ENCODE measurements at places on chromosomes 2 and 18.

DNA sequence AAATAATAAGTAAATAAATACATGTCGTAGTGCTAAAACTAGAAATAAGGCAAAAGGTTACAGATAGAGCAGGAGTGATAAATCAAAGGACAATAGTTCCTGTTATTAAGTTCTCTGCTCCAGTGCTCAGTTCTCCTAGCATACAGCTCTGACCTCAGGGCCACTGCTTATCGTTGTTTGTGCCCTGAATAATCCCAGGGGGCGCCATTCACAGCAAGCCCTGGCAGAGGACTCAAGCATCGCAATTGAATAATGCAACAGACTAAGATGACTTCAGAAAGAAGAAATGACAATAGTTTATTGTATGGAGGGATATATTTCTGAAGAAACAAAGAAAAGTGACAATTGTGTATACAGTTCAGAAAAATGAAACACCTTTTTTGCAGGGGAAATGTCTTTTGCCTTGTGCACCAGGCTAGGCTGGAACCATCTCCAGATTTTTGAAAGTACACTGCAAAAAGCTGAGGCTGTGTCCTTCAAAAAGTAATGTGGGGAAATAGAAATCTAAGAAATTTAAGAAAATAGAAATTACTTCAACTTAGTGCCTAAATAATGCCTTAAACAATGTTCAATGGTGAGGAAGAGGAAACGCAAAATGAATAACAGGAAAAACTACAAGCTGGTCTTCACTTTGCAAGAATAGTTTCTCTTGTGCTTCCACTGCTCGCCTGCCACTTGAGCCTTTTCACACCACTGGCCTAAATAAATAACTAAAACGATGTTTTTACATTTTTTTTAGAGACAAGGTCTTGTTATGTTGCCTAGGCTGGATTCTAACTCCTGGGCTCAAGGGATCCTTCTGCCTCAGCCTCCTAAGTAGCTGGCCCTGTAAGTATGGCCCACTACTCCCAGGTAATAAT lies 19.0 kb upstream of the CCNYL1 start:
- DNase-seq, result peak; percentile 48

DNA sequence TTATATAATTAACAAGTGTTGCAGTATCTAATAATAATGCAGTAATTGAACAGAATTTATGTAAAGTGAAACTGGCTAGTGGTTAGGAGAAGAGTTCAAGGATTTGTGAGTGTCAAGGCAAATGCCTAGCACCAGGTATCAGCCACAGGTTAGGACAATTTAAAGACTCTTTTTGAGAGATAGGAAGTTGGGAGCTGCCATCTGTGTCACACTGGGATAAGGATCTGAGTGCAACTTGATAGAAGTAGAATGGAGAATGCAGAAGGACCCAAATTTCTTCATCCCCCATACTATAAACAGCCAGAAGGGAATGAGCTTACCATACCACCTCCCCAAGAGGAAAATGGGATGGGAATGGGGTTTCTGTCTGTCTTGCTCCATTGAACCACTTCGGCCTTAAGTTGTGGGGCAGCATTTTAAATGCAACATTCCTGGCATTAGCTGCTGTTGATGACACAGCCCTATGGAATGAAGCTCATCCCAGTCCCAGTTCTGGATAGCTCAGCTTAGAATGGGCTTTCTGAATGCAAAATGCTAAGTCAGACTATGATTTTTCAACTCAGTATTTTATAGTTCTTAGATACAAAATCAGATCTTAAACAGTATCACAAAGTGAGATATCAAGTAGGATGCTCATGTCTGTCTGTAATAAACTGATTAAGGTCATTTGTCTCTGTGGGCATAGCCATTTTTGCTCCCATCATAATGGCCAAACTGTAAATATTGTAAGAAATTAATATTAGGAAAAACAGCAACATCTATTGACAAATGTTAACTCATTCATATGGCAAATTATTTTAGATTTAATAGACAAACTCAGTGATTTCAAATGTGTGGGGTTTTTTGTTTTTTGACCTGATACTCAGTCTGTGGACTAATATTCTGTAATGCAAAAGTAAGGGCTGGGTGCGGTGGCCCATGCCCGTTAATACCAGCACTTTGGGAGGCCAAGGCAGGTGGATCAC lies 44.0 kb downstream of the GPR155 start:
- no peak for DNase-seq

- no peak for DNase-seq
Measured at GRCh38 chr2:31694444-31694843, 113.7 kb upstream of the SRD5A2 start.

GRCh38 chr2:652881-653480 lies 24.2 kb downstream of the TMEM18 start:
- no peak for DNase-seq

GRCh38 chr18:60585670-60586069 lies 213.1 kb upstream of the MC4R start:
- no peak for DNase-seq

DNA sequence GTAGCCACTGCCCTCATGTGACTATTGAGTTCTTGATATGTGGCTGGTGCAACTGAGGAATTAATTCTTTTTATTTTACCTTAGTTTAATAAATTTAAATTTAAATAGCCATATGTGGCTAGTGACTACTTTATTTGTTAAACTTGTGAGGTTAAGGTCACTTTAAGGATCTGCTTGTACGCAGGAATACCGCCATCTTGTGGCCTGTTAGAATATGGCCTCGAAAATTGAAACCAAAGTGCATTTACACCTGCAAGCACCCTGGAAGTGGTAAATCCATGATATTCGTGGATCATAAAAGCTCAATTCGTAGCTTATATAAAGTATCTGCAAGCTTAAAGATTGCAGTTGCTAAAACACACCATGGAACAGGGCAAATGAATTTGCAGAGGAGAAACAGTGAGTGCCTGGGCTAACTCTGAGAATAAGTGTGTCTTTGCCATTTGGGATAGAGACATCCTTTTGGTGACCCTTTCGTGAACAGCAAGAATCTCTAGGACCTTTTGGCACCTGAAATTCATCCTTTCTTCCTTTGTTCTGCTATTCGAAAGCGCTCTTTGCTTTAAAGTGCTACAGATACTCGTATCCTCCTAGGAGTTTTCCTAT lies 59.9 kb upstream of the REG3A start:
- no peak for DNase-seq

GRCh38 chr2:227360351-227360750 lies 18.8 kb downstream of the TM4SF20 start:
- DNase-seq, result no peak

- no peak for DNase-seq
Measured at GRCh38 chr2:239569401-239570090, 168.7 kb upstream of the HDAC4 start.

GRCh38 chr2:54271843-54272627 lies 16.0 kb upstream of the TSPYL6 start:
- no peak for DNase-seq

GRCh38 chr2:152492911-152493310 lies 157.9 kb downstream of the FMNL2 start:
- DNase-seq, result no peak

- no peak for DNase-seq
Measured at GRCh38 chr18:52746986-52747385, 407.0 kb downstream of the DCC start.

DNA sequence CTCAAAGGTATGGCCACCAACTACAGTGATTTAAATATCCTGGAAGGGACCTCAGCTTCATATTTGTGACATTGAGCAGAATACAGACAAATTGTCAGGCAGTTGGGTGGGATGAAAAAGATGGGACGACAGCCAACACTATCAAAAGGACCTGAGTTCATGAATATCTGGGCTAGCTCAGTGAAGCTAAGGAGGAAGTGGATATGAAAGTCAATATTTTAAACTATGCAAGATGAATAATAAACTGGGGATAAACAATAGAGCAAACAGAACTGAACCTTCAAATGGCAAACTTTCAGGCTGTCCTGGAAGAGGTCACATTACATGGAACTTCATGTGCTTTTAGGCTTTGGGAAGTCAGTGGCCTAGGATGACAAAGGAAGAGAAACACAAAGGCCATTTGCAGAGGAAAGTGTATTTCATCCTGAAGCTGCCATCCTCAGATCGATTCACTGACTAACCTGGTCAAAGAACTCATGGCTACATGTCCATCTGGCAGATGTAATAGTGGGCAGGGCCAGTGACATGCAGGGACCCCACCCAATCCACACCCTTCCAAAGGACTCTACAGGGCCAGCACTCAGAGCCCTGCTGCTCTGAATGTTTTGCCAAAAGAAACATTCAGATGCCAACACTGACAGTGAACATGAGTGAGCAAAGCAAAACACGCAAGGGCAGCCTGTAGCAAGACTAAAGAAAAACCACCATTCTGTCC lies 175.7 kb downstream of the ETAA1 start:
- DNase-seq, result no peak

DNA sequence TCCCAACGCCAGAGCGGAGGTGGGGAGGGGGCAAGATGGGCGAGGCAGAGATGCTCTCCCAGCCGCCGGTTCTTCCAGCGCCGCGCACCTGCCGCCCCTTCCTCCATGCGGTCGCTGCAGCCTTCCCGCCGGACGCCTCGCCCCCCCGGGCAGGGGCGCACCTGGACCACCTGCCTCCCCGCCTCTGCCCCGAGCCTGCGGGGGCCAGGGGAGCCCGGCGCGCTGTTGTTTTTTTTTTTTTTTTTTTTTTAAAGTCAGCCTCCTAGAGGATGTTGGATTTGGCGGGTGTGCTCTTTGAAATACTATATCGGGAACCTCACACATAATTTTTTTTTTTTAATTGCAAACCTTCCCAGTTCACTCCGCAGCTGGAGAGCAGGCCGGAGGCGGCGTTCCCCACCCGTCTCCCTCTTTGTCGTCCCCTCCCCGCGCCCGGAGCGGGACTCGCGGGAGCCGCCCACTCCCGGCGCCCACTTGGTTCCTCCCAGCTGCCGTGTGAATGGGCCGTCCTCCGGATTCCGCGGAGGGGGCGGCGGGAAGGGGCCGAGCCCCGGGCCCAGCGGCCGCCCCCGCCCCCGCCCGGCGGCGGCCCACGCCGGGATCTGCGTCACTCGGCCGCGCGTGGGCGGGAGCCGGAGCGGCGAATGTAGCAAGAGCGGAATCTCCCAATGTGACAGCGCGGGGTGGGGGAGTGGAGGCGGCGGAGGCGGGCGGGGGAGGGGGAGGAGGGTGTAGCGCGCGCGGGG lies 421 bp upstream of the NAB1 start:
- peak; percentile 86 for DNase-seq

DNA sequence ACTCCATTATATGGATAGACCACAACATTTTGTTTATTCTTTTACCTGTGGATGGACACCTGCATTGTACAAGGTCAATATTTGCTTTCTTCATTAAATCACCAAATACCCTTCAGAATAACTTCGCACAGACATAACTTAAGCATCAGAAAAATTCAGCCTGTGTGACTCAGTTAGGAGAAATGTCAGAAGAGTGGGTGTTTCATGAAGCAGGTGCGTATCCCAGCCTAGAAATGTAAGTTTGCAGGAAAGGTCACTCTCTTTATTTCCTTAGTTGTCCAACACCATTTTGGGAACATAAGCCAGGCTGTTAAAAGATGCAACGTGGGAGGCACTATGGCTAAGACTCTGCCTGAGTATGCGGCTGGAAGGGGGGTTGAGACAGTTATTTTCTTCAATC lies 48.6 kb upstream of the FHL2 start:
- no peak for DNase-seq

DNA sequence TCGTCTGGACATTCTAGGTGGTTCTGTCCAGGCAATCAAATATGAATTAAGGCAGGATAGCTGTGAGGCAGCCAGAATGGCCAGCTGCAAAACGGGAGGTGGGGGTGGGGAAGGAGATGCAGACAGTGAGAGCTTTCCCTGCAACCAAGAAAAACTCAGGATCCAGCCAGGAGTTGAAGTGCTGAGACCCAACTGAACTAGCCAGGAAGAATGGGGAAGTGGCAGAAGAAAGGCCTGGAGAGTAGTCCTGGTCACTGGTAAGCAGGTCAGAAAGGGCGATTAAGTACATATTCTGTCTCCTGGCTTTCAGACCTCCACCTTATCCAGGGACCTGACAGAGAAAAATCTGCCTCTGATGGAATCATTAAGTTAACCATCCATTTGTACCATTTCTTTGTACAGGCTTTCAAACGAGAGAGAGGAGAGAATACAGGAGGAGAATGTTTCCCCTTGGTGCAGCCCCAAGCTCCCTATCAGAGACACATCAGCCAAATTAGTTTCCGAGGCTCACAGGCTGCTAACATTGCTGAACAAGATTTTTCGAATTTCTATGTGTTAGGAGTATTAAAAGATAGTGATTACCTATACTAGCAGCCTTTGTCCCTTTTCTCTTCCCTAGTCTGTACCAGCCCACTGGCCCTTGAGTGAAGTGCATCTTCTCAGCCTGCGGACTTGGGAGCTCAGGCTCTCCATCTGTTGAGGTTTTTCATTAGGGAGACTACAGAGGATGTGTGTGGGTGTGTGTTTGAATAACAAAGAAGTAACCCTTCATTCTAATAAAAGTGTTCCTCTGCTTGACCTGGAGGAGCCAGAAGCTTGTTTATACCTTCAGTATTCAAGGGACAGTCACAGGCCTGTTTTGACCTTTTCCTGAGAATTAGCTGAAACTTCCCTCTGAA lies 12.5 kb upstream of the HOXD1 start:
- no peak for DNase-seq

- peak; percentile 61 for DNase-seq
Measured at GRCh38 chr2:37890893-37891495, 34.1 kb upstream of the RMDN2 start.

DNA sequence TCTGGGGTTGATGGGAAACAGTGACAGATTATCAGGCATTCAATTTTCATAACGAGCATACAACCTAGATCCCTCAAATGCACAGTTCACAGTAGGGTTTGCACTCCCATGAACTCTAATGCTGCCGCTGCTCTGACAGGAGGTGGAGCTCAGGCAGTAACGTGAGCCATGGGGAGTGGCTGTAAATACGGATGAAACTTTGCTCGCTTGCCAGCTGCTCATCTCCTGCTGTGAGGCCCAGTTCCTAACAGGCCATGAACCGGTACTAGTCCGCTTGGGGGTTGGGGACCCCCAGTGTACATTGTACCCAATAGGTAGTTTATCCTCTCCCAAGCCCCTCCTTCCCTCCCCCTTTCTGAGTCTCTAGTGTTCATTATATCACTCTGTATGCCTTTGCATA lies 94.6 kb downstream of the PTH2R start:
- DNase-seq, result no peak

DNA sequence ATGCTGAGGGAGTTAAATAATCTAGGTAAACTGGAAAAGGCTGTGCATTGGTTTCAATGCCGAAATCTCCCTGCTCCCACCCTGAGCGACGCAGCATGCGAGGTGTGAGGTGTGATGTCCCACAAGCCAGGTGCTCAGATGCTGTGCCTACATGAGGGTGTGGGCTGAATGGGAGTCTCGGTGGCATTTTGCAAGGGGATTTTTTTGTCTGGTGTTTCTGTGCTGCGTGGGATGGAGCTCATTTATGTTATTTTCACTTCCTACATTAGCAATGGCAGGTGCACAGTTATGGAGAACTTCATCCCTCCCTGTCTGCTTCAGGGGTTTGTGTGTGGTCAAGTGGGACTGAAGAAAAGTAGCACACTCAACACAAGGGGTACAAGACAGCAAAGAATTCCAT lies 110.2 kb upstream of the CCDC68 start:
- no peak for DNase-seq

DNA sequence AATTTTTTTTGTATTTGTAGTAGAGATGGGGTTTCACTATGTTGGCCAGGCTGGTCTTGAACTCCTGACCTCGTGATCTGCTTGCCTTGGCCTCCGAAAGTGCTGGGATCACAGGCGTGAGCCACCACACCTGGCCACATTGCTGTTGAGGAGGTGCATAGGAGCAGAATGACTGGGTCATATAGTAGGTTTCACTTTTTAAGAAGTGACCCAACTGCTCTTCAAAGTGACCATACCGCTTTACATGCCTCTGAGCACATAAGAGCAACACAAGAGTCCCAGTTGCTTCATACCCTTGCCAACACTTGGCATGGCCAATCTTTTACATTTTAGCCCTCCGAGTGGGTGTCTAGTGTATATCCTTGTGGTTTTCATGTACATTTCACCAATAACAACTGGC lies 28.9 kb downstream of the RRM2 start:
- no peak for DNase-seq

All from activated gamma-delta T cell treated with Interleukin-2 at 50 U/mL for 16 hours (primary cell).